Activated T-helper 1 cell treated with anti-CD3 and anti-CD28 coated beads, Interleukin-2, amount 50 U/mL, for 16 hours (primary cell): ENCODE measurements at places on chromosomes 2 and 18.

DNA sequence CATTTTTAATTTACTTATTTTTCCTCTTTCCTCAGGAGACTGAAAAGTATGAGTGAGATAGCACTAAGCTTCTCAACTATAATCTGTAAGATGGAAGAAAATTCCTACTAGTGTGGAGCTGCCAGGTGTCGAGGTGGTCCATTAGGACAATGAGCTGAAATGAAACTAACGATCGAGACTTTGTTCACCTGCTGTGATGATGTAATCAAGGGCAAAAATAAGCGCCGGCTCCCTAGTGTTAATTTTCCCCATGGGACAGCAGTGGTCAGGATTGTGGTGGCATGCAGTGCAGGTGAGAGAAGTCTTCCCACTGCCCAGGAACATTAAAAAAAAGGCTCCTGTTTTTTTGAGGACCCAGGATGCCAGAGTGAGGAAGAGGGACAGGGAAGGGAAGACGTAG, 859.1 kb upstream of the GCFC2 start:
- DNase-seq = no peak

- no peak for DNase-seq
Measured at GRCh38 chr18:58010265-58010664, 33.8 kb upstream of the NEDD4L start.

- DNase-seq = no peak
Measured at GRCh38 chr2:160402997-160403979, 90.3 kb downstream of the RBMS1 start.

DNA sequence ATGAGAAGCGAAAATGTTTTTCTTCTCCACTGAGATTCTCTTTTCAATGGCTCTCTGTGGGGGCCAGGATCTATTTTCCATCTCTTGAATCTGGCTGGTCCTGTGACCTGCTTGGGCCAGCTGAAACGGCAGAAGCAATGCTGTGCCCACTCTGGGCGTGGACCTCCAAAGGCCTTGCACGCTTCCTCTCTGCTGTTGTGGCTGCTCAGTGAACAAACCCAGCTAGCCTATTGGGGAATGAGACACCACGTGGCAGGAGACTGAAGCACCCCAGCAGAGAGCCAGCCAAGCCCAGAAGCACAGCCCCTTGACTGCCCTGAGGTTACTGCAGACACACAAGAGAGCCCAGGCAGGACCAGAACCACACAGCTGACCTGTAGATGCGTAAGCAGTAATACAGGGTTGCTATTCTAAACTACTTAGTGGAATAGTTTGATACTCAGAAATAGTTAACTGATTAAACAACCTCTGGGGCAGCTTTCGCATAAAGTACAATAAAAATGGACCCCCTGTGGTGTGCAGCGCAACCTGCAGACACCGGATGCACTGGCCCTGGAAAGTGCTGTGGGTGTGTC, 221.7 kb upstream of the SH3BP4 start:
- DNase-seq = no peak

DNA sequence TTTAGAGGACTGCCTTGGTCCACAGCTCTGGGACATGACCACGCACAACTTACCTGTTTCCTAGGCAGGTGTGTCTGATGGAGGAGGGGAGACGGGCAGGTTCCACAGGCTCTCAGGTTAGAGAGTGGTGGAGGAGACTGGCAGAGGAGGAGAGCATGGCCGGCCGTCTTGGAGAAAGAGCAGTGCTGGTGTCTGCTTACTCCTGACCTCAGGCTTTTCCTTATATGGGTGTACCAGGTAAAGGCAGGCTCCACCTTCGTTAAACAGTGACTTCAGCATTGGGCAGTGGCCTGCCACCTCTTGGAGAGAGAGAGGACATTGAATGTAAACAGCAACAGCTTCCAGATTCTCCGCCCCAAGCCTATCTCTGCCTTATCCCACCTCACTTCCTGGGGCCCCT, at the start of gene CAPN13:
Gene CAPN13 (minus strand): TSS at position 198 of the 400 bp plus-strand sequence. CDS start 20,121 bp downstream, outside the sequence.
- no peak for DNase-seq

DNA sequence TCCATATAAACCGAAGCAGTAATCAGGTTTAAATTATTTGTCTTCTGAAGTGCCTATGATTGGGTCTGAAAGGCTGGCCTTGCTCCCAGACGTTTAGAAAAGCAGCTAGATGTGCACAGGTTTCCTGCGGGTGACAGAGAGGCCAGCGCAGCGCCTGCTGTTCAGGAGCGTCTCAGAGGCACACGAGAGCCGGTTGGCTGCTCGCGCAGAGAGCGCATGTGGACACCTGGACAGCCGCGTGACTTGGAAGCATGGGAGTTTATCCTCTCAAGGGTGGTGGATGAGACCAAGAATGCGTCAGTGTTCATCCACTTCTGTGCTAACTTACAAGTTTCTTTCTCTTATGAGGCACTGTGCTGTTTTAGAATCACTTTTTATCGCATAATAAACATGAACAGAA, 303.7 kb downstream of the PTGR3 start:
- DNase-seq = no peak

DNA sequence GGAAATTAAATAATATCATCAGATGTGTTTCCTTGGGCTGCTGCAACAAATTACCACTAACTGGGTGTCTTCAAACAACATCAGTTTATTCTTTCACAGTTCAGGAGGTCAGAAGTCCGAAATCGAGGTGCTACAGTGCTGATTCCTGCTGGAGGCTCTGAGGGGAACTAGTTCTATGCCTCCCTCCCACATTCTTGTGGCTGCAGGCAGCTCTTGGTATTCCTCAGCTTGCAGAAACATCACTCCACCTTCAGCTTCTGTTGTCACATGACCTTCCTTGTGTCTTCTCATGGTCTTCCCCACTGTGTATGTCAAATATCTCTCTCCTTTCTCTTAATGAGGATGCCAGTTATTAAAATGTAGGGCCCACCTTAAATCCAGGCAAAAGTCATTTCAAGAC, 29.3 kb upstream of the DCC start:
- DNase-seq = no peak

- no peak for DNase-seq
Measured at GRCh38 chr2:190507135-190507534, 27.4 kb downstream of the NEMP2 start.

GRCh38 chr2:97673182-97673914, 3.8 kb downstream of the C2orf92 start:
- DNase-seq = no peak

DNA sequence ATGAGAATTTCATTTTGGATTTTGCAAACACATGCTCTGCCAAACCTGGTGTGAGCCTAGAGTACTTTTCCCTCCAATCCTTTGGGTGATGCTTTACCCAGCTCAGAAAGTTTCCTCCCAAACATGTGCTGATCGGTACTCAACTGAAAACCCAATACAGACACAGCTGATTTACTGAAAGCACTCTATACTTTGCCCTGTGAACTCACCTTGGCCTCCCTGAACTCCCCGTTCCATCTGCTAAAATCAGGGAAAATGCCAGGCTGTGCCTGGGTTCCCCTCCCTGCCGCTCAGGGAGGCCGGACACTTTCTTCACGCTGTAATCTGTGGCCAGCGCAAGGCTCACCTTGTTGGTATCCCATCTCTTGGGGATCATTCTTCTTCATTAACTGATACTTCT, 391.2 kb downstream of the CBLN2 start:
- no peak for DNase-seq

DNA sequence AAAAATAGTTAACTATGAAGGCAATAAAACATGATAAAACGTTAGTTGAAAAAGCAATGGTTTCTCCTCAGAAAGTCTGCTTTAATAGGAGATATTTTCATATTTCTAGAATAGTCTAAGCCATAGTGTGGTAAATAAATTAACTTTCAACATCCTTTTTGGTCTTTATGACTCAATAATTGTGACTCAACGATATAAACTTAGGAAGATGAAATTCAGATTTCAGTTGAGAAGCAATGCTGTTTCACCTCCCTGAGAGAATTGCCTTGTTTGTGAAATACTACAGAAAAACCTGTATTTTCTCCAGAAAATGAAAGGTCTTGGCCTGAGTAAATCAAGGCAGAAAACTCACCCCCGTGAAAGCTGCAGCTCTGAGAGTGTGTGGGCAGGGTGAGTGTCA, 166.9 kb downstream of the ETAA1 start:
- DNase-seq = no peak

DNA sequence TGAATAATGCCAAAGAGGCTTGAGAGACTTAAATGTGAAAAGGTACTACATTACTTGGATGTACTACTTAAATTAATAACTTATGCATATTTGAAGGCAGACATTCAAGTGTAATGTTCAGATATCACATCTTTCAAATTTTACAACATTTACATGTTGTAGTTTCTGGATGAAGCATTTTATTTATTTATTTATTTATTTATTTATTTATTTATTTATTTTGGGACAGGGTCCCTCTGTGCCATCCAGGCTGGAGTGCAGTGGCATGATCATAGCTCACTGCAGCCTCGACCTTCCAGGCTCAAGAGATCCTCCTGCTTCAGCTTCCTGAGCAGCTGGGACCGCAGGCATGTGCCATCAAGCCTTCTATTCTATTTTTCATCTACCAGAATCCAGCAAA, 596.4 kb downstream of the ERBB4 start:
- no peak for DNase-seq

- no peak for DNase-seq
Measured at GRCh38 chr18:67183398-67183797, 333.1 kb downstream of the DSEL start.

DNA sequence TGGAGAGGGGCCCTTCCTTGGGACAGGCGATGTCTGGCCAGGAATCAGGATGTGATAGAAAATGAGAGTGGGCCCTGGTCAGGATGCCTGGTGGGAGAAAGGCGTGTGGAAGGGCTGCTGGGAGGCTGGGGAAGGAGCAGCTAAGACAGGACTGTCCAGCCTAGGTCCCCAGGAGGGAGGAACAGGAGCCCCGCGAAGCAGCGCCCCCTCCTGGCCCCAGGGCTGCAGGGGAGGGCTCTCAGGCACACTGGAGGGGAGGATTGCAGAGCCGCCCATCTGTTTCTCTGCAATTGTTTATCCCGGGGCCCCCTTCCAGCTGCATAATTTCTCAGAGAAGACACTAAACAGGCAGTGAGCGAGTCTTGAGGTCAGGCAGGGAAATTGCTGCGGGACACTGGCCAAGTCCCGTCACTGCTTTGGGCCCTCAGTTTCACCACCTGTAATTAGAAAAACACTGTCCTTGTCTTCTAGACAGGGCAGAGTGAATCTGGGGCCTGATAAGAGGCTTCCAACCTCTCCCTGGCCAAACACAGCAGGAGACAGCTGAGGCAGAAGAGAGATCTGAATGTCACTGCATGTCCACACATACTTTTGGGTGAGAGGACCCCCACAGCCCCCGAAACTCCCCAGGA, 3.9 kb upstream of the NPPC start:
- no peak for DNase-seq

DNA sequence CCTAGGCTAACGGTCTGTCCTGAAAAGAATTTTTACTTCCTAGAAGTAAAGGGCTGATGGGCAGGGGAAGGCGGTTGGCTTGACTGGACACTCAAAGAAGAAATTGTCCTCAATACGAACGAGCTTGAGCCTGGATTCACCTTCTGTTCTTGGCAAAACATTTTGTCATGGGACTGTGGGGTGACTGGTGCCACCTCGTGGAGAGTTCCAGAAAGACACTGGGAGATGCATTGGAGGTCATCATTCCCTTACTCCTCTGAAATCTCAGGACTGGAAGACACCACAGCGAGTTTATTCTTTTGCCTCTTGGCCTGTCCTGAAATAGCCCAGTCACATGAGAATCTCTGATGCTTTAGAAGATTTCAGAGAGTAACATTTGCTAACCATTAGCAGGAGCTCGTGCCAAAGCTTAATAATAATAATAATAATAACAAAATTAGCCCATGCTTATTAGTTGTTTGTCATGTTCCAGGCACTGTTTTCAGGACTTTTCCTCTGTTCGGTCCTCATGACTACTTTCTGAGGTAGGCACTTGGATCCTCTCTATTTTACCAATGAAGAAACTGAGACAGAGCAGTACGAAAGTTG, 44.5 kb downstream of the TMEM182 start:
- no peak for DNase-seq

DNA sequence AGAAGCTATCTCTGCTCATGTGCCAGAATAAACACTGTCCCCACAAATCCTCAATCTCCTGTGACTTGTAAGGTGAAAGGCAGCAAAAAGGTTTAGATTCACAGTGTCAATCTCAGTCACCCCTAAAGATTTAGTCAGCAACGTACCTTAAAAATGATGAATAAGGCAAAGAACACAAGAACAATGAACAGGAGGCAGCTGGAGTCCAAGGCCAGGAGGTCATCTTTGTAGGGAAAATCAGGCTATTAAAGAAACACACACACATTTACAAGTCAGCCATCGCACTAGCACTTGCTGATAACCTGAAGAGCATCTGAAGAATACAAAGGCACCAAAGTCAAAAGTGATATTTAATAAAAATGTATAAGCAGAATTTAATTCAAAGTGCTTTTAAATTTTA, 16.6 kb downstream of the LAPTM4A start:
- no peak for DNase-seq

DNA sequence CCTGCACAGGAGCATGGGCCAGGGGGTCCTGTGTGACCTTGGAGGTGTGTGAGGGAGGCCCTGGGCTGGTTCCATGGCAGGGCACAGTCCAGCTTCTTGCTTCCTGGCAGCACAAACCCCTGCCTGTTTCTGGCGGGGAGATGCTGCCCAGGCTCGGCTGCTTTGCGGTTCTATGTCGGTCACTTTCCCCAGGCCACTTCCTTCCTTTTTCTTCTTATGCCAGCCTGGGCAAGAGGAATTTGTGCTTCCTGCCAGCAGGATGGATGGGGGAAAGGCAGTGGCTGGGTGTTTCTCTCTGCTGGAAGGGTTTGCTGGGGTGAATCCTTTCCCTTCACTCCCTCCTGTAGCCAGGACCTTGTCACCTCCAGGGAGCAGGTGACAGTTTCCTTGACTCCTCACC, 24.3 kb downstream of the ASAP2 start:
- no peak for DNase-seq

DNA sequence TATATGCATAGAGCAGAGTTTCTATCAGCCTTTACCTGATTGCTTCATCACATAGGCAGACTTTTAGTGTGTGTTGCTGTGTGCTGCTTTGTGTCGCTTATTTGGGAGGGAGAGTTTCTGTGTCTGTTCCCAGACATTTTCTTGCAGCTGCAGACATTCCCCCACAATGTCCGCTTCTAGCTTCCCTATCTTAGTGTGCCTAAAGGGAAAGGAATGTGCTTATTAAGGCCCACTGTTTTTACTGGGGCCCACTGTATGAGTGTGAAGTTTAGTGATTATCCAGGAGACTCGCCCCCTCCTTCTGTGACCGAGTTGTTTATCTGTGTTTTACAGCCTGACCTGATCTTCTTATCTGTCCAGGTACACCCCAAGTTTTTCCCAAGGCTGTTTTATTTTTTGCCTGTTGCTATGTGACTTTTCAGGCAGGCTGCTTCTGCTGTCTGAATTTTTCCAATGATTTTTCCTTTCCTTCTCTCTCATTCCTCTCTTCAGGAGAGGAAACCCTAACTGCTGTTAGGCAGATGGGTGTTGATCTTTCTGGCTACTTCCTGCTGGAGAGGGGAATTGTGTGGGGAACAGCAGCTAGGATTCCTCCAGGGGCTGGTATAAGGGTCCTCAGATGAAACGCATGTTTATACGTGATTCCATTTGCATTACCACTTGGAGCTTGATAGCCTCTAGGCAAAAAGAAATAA, 47.6 kb downstream of the STK17B start:
- DNase-seq = no peak
